ENCODE measurements at places on chromosomes 11 and 22.

DNA sequence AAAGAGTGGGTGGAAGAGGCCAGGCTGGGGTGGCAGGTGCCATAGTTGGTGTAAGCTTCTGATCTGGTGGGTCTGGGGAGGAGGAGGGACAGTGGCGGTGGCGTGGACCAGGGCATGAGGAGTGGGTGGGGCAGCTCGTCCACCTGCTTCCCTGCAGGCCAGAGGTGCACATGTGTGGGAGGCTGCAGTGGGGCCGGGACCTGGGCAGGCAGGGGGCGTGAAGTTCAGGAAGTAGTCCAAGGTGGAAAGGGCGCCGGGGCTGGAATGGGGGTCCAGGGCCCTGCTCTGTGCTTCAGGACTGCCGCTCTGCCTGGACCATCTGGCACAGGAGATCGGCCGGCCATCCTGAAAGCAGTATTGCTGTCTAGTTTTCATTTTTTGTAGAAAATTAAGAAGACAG lies 15.9 kb downstream of the RIBC2 start:
- DNase-seq = no peak

- peak; percentile 59 for DNase-seq
Observed at GRCh38 chr11:48107188-48107704, 109.4 kb upstream of the OR4B1 start.

- no peak for DNase-seq
Observed at GRCh38 chr22:36544107-36544620, 15.2 kb upstream of the EIF3D start.

- DNase-seq = no peak
Observed at GRCh38 chr11:2803186-2804091, 82.1 kb downstream of the CDKN1C start.

GRCh38 chr11:15976433-15977045 lies 379.8 kb downstream of the SOX6 start:
- DNase-seq = no peak

GRCh38 chr11:104918113-104918824 lies 20.0 kb upstream of the CASP12 start:
- DNase-seq = peak; percentile 14

DNA sequence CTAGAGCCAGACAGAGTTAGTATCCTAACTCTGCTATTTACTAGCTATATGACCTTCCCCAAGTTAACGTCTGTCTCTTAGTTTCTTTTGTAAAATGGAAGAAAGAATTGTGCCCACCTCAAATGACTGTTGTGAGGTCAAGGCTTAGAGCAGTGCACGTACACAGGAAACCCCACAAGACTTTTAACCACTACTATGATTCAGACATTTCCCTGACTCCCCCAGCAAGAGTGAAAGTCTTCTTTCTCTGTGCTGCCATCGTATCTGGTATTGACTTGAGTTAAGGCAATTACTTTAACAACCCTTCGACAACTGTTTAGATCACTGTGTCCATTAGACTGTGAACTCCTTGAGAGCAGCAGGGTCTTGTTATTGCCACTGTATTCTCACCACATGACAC lies 2.6 kb upstream of the OR52W1 start:
- DNase-seq = no peak

DNA sequence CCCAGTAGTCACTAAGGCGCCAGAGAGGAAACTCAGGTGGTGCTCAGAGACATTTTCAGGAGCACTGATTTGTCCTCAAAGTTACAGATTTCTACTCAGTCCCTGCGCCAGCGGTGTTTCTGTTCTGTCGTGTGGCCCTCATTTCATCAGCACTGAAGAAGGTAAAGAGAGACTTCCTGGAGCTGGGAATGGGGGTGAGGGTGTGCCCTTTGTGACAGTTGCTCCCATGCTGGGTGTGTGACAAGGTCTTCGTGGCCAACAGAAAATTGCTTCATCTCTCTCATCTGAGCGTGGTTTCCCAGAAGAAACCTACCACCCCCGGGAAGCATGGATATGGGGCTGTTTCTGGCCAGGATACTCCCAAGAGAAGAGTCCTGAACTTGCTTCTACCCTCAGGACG lies 2.0 kb upstream of the PPARA start:
- no peak for DNase-seq

DNA sequence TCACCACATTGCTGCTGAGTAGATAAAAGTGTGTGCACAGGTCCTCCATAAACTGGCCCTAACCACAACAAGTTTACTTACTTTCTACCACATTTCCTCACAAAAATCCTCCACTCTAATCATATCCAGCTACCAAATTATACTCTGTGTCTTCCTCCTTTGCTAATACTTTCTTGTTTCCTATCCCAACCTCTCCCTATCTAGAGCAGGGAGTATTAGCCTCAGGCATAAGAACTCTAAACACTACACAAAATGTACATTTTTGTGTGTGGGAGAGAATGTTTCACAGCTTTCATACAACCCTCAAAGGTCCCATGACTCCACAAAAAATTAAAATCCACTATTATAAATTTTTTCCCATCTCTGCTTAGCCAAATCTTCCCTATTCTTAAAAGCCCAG lies 72.4 kb downstream of the ATG16L2 start:
- DNase-seq = no peak
